ENCODE measurements at places on chromosomes 6 and 20.

DNA sequence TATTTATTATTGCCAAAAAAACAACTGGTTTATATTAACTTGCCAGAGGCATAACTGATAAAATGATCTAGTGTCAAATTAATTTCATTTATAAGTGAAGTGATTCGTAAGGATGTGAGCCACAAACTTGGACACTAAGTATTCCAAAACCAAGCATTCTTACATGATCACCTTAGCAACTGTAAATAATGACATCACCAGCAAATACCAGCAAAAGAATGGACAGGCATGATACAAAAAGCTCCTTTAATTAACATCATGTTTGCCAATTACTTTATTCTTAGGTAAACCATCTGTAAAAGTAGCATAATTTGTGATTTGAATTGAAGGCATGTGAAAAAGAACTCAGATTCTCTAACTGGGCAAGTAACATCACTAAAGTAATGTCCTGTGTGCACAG, 17.2 kb upstream of the FNDC1 start:
- no peak for DNase-seq

- DNase-seq: no peak
These were observed 168.4 kb upstream of the UST start for GRCh38 chr6:148578489-148578814.

DNA sequence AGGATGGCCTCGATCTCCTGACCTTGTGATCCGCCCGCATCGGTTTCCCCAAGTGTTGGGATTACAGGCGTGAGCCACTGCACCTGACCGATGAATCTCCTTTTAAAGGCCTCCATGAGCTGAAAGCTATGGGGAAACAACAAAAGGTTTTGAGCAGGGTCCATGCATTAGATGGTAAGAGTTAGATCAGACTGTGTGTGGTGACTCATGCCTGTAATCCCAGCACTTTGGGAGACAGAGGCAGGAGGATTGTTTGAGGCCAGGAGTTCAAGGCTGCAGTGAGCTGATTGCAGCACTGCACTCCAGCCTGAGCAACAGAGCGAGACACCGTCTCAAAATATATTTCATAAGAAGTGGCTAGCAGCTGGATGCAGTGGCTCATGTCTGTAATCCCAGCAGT, 41.0 kb upstream of the BCLAF1 start:
- DNase-seq: no peak

- DNase-seq: peak; percentile 61
These were observed 72.9 kb downstream of the SGK1 start for GRCh38 chr6:134245041-134245440.

- DNase-seq: peak; percentile 69
These were observed at the start of gene DDR1 for GRCh38 chr6:30883685-30884520. TSS of gene DDR1 (plus strand) at chr6:30884519. CDS start at chr6:30888730, 4,211 bp downstream.

GRCh38 chr6:36904114-36904513, 18.4 kb downstream of the C6orf89 start:
- no peak for DNase-seq

- DNase-seq: no peak
These were observed 898 bp downstream of the XRN2 start for GRCh38 chr20:21303872-21304586.

DNA sequence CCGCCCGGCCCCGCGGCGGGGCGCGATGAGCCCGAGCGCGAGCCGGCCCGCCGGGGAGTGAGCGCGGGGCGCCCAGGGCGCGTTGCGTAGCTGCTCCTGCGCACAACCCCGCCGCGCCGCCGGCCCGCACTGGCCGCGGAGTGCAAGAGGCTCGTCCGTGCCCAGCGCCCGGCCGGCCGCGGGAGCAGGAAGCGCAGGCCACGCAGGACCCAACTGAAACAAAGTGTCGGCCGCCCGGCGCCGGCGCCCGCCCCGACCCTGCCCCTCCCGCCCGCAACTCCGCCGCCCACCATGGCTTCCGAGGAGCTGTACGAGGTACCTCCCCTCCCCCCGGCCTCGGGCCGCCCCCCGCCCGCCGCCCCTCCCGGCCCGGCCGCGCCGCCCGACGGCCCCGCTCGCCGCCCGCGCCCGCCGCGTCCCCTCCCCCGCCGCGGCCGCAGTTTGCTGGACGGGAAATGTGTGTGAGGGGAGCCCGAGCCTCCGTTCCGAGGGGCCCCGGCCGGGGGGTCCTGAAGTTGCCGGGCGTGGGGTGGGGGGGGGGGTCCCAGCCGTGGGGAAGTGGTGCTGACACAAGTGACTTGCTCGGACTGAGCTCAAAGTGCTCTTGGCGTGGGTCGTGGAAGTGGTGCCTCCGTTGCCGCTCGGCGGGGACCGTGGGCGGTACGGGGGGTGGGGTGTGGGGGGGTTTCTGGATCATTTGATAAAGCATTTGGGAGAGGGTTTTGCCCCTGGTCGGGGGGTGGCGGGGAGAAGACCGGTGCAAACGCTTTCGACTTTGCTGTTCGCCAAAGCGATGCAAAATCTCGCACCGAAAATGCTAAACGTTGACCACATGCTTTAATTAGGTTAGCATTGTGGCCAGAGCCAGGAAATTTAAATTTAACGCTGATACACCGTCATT, 539 bp downstream of the CDYL start:
- peak; percentile 49 for DNase-seq

All from fibroblast of skin of right biceps (primary cell).